ENCODE measurements at places on chromosomes 5 and 9.

- no peak for DNase-seq
Observed at GRCh38 chr5:177412603-177413233, 3.4 kb upstream of the F12 start.

- no peak for DNase-seq
Observed at GRCh38 chr5:76305269-76305668, 97.8 kb upstream of the IQGAP2 start.

GRCh38 chr9:34550016-34550680 is 27.4 kb upstream of the ENHO start:
- DNase-seq = no peak

DNA sequence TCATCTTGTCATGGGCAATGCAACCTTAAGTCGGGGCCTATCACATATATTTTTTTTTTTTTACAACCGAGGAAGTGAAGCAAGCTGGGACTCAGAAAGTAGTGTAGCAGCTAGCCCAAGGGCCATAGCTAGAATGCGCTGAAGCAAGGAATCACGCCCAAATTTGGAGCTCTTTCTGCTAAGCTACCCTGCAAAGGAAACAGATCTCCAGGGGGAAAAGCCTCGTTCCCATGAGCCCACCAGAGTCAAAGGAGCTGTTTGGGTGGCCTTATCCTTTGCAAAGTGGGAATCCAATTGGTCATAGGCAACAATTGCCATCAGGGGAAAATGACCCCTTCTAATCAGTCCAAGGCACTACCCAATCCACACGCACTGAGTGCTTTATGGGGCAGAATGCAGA is 390.4 kb downstream of the EBF1 start:
- no peak for DNase-seq

- DNase-seq = no peak
Observed at GRCh38 chr9:14512942-14513341, 180.3 kb downstream of the ZDHHC21 start.

DNA sequence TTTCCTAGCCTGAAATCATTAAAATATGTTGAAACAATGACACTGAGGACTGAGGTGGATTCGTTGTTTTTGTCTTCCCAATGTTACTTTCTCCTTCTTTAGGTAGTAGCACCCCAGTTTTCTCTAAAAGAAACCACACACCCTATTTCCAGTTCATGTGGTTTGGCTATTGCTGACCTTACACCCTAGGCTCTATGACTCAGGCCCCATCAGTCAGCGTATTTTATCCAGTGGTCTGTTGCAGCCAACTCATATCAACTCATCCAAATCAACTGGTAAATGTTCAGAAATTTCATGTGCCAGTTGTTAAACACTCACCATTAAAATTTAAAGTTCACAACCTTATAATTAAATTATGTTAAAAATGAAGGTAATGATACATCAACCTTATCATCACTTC is 44.6 kb upstream of the NFIB start:
- no peak for DNase-seq

DNA sequence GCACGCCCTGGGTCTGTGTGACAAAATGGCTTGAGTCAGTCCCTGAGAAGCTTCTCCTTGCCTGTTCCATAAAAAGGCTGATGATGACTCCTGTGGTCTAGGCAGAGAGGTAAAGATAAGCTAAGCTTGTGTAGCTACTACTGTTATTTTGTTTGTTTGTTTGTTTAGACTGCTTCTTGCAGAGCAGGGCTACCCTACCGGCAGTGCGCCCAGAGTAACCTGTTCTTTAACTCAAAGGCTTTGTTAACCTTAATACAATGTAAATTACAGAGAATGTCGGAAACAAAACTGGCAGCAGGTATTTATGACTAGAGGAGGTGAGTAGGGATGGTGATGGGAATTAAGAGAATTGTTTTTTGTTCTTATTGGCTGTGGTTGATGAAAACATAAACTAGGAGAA is 87.6 kb downstream of the F2RL2 start:
- no peak for DNase-seq

DNA sequence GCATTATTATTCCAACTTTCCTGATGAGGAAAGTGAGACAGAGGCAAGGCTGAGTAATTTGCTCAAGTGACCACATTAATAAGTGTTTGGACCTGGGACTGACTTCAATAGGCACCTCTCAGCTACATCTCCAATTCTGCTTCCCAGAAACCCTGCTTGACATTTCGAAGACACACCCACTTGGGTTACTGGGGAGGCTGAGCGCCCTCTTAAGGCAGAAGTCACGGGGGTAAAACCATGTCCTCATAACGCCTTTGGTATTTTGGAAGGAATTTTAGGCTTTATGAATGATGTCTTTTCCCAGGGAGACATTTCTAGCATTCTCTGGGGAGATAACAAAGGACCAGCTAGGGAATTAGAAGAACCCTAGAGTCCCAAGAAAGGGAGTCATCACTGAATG is 53.3 kb downstream of the TRPC7 start:
- DNase-seq = no peak

DNA sequence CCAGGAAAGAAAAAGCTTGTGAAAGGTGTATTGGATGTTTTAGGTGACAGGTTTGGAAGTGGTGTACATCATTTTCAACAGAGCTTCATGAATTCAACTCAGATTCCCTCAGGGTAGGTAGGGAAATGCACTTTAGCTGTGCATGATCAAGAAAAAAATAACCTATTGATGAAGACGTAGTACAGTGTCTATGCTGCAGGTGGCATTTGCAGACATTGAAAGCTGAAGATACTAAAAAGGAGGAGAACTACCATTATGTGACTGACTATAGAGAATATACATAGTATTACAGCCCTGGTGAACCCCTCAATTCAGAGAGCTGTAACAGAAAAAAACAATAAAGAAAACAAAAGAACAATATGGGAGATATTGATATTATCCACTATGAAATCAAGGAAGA is 2344.7 kb upstream of the ACO1 start:
- DNase-seq = no peak

- no peak for DNase-seq
Observed at GRCh38 chr9:86601697-86602096, 247.5 kb upstream of the TUT7 start.

DNA sequence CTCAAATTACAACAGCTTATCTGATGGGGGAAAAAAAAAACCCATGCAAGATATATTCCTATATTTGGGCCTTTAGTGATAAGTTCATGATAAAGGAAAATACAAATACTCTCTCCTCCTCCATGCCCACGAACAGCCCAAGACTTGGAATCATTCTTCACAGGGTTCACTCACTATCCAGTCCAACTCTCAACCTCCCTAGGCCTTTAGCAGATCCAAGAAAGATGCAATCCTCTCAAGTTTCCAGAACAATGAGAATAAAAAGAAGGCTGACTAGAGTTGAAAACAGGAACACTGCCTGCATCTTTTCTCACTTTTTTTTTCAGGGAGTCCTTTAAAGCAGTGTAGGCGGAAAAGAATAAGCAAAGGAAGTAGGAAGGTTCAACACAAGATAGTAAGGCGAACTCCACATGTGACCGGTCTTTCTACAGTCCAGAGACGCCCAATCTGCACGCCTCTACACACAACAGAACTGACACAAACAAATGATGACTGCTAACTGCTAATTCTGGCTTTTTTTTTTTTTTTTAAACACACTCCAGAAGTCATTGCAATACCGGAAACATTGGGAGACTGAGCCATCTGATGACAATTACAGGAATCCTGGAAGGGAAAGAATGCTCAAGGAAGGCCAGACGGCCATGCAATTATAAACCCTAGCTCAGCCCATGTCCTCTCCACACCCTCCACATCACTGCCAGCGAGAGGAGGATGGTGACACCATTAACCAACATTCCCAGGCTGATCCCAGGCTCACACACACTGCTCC is 75.4 kb downstream of the BNC2 start:
- no peak for DNase-seq

GRCh38 chr5:181194489-181195248 is 10.3 kb downstream of the TRIM7 start:
- no peak for DNase-seq

GRCh38 chr9:95343725-95344287 is 26.3 kb upstream of the FANCC start:
- DNase-seq = no peak

DNA sequence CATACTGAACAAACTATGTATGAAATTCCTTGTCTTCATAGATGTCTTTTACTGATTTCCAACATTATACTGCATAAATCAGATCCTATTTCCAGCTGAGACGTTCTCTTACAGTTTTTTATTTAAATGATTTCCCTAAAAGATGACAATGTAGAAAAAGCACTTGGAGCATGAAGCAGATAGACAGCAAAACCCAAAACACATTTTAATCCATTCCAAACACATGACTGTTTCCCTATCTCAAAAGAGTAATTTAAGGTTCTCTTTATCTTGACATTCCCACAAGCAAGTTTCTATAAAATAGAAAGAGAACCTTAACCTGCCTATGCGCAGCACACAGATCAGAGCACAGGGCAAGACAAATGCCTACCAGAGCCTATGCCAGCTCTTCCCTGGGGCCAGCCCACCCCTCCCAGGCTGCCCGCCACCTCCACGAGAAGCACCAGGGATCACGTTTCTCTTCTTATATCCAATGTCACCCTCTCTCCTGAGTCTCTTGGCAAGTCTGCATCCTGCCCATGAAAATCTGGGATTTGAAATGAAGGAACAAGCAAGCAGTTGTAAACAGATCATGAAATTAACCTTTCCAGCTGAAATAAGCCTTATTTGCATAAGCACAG is 52.4 kb downstream of the RETREG1 start:
- no peak for DNase-seq

DNA sequence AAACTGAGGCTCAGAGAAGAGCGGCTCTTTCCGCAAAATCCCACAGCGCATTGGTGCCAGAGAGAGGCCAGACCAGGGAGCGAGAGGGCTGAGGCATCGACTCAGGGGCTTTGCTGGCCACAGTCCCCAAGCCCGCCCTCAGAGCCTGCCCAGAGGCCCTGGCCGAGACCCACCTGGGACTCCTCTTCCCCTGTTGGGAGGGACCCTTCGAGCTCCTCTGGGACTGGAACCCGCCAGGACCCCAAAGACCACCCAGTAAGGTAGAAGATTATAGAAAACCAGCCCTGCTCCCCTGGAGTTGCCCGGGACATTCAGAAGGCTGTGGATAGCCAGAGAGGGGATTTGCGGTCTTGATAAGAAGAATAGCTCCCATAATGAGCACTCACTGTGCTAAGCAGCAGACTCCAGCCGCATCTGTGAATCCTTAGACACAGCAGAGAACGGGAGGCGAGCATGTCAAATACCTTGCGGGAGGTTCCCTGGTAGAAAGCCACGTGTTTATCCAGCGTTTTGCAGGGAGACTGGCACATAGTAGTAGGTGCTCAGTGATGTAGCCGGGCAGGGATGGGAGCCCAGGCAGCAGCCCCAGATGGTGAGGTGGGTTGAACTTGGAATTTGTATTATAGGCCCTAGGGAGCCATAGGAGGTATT is 651 bp upstream of the AK1 start:
- no peak for DNase-seq

- no peak for DNase-seq
Observed at GRCh38 chr5:55276771-55277170, 30.7 kb downstream of the DHX29 start.

DNA sequence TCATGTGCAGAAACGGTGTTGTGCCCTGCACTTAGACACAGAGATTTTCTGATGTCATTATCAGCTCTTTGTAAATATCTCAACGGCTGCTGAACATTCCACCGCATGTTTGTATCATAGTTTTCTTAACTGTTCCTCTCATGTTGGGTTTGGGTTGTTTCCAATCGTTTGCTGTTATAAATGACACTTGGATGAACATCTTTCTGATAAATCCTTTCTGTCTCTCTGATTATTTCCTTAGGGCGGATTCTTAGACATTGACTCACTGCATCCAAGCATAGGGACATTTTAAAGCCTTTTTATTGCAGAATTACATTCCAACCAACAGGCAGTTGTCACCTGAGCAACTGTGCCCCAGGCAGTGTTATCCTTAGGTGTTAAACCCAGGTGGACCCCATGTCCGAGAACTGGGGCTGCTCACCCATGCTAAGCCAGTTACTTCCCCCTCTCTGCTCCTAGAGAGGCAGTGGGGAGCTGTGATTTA is 28.5 kb downstream of the COL5A1 start:
- DNase-seq = no peak

- DNase-seq = no peak
Observed at GRCh38 chr5:423626-424261, 19.2 kb upstream of the EXOC3 start.

GRCh38 chr5:115231598-115231997 is 31.1 kb downstream of the PGGT1B start:
- DNase-seq = no peak

DNA sequence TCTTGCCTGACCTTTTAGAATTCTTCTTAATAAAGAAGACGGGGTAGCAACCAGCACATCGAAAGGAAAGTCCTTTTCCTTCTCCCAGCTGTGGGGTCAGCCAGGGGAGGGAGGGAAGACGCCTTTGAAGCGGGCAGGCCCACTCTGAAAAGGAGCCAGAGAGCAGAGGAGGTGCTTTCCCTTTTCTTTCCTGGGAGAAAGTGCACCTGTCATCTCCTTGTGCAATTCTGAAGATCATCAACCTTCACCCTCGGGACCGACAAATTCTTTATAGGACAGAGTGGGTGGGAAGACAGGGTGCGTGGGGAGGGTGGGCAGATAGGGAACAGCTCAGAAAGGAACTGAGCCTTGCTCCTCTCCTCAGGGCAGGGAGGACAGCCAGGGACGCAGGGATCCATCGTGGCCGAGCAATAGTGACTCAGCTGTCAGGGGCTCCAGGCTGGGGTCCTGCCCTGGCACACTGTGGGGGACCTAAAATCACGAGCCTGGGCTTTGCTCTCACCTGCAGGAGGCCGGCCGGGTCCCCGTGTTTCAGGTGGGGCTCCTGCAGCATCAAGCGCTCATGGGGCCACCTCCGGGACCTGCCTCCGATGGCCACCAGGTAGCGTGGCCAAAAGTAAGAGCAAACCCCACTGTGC is 141.0 kb downstream of the OLFM1 start:
- no peak for DNase-seq

- DNase-seq = no peak
Observed at GRCh38 chr9:96398582-96399324, 15.2 kb upstream of the SLC35D2 start.

- no peak for DNase-seq
Observed at GRCh38 chr9:92971121-92971520, 23.8 kb downstream of the FGD3 start.

DNA sequence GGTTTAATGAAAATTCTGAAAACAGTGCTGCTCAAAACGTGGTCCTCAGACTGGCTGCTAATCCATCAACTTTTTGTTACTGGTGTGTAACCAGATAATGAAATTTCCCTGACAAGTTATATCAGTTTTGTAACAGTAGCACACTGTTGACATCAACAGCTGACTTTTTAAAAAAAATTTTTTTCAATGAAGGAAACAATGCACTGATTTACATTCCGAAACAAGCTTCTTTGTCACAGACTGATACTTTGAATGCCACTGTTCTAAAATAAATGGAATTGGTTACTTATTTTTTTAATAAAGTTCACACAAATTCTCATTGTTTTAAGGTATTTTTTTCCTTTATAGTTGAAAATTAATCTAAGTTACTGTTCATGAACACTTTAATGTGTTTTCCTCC is 169.1 kb downstream of the NIPBL start:
- no peak for DNase-seq

DNA sequence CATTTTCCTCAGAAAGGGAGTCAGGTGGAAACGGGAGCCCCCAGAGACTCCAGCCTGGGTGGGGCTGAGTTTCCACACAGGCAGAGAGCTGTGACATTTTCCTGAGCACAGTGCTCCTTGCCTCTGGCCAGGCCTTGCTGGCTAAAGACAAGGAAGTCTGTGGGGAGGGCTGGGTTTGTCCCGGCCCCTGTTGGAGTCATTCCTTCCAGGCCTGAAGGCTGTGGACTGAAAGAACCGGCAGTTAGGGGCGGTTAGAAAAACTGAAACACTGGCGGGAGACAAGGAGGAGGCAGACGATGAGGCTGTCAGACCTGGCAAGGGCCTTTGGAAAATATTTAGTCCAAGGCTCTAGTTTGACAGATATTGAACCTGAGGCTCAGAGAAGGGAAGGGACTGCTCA is 29.9 kb downstream of the COL15A1 start:
- DNase-seq = no peak

All from nephron progenitor cell (in vitro differentiated cells).